ENCODE measurements at places on chromosomes 16 and 17. TPM values are rescaled to one million over a fixed set of nuclear protein-coding genes. Genes with fewer than 3 reads are reported as not detected.

- H3K27ac ChIP-seq = no peak overlapping the region
- H3K27me3 ChIP-seq = peaks cover 4% of the 10 kb centered on the region
- no peak for DNase-seq
- no peak overlapping the region for H3K4me3 ChIP-seq
Measured at GRCh38 chr16:50023641-50024040, 1.4 kb upstream of the CNEP1R1 start.

The NME1 gene
- 261 TPM for total RNA-seq

GRCh38 chr17:41635121-41636097, 11.0 kb upstream of the KRT17 start:
- peaks cover 3% of the 10 kb centered on the region for H3K4me1 ChIP-seq
- H3K27ac ChIP-seq = no peak overlapping the region
- H3K36me3 ChIP-seq = no peaks in the 10 kb centered on the region

DNA sequence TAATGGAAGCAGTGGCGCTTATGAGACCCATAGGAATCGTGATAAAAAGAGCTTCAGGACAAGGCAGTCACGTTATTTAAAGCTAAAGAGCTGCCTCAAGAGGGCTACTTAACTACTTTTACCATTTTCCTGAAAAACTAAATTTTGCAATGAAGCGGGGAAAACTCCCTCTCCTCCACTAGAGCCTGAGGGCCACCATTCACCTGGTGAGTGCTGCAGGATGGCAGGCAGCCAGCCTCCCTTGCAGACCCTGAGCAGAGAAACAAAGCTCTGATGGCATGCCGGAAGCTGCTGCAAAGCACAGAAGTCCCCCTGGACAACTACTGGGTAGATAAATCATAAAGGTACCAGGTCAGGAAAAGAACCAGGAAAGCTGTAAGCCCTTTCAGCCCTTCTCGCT, 8.4 kb downstream of the AKTIP start:
- no peaks in the 10 kb centered on the region for H3K27me3 ChIP-seq
- H3K4me1 ChIP-seq = no peaks in the 10 kb centered on the region
- no peak for DNase-seq

The TBC1D3 gene
- total RNA-seq = not detected

DNA sequence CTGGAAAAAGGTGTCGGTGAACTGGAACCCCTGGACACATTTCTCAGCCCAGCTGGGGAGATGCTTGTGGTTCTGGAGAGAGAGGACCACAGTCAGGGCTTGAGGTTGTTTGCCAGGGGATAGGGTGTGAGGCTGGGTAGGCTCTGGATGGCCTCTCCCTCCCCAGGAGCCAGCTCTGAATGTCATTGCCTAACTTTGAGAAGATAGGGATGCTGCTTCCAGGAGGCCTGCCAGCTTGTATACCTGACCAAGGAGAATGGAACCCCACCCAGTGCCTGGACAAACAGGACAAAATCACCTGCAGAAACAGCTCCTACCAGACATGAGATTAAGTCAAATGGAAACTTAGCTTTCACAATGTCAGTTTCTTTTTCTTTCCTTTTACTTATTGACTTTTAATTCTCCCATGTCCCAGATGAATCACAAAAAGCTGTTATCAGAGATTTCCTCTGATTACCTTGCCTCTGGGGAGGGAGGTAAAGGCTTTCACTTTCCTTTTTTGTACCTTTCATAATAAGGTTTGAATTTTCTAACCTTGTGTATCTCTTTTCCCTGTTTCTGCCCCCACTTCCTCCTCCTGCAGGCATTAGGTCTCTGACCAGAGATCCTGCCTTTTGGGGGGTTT, 29.8 kb upstream of the PLLP start:
- H3K4me3 ChIP-seq = no peak overlapping the region
- H3K36me3 ChIP-seq = no peaks in the 10 kb centered on the region
- H3K4me1 ChIP-seq = peaks cover 7% of the 10 kb centered on the region
- DNase-seq = no peak
- H3K27me3 ChIP-seq = peaks cover 31% of the 10 kb centered on the region

GRCh38 chr17:33789658-33790057, 465.4 kb upstream of the CCL2 start:
- no peaks in the 10 kb centered on the region for H3K27me3 ChIP-seq
- H3K4me3 ChIP-seq = no peak overlapping the region
- H3K27ac ChIP-seq = no peak overlapping the region
- H3K36me3 ChIP-seq = no peaks in the 10 kb centered on the region

DNA sequence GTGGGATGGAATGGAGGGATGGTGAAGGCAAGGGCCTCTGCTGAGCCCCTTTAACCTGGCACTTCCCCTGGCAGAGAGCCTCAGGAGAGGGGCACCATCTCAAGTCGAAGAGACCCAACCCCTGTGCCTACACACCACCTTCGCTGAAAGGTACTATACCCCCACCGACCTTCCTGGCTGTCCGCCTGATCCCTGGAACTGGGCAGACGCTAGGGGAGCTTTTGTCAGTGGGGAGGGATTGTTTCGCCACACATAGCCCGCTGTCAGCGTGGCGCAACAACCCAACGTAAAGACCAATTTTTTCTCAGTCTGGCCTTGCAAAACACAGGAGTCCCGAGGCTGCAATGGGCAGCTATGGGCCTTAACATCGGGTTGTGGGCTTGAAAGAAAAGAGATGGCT, 3.1 kb downstream of the PPP1R1B start:
- no peak overlapping the region for H3K27ac ChIP-seq
- H3K4me3 ChIP-seq = no peak overlapping the region
- H3K4me1 ChIP-seq = peaks cover 5% of the 10 kb centered on the region
- DNase-seq = no peak

The NEUROD2 gene
- total RNA-seq = not detected

The SKAP1 gene
- total RNA-seq = not detected

The SLC7A6 gene
- 25.0 TPM for total RNA-seq

The CHST4 gene
- under 0.01 TPM for total RNA-seq

- H3K4me3 ChIP-seq = no peak overlapping the region
- no peak for DNase-seq
- H3K27me3 ChIP-seq = no peaks in the 10 kb centered on the region
- no peaks in the 10 kb centered on the region for H3K36me3 ChIP-seq
Measured at GRCh38 chr16:82636485-82636884, 9.7 kb downstream of the CDH13 start.

The CX3CL1 gene
- total RNA-seq = under 0.01 TPM

- peaks cover 32% of the 10 kb centered on the region for H3K4me1 ChIP-seq
- no peaks in the 10 kb centered on the region for H3K36me3 ChIP-seq
- no peak overlapping the region for H3K4me3 ChIP-seq
Measured at GRCh38 chr16:57624044-57624688, 4.3 kb upstream of the ADGRG1 start.

GRCh38 chr17:73823684-73824083, 179.4 kb upstream of the SDK2 start:
- DNase-seq = no peak
- no peaks in the 10 kb centered on the region for H3K27me3 ChIP-seq
- no peaks in the 10 kb centered on the region for H3K4me1 ChIP-seq
- no peaks in the 10 kb centered on the region for H3K36me3 ChIP-seq
- no peak overlapping the region for H3K27ac ChIP-seq

GRCh38 chr16:87652799-87653198, 50.5 kb downstream of the JPH3 start:
- no peak overlapping the region for H3K4me3 ChIP-seq
- DNase-seq = no peak
- no peak overlapping the region for H3K27ac ChIP-seq
- H3K36me3 ChIP-seq = no peaks in the 10 kb centered on the region

The KCNJ12 gene
- under 0.01 TPM for total RNA-seq

GRCh38 chr17:41629826-41630670, 5.7 kb upstream of the KRT17 start:
- no peak for DNase-seq
- no peaks in the 10 kb centered on the region for H3K36me3 ChIP-seq
- no peak overlapping the region for H3K27ac ChIP-seq
- peaks cover 17% of the 10 kb centered on the region for H3K27me3 ChIP-seq
- H3K4me3 ChIP-seq = no peak overlapping the region

DNA sequence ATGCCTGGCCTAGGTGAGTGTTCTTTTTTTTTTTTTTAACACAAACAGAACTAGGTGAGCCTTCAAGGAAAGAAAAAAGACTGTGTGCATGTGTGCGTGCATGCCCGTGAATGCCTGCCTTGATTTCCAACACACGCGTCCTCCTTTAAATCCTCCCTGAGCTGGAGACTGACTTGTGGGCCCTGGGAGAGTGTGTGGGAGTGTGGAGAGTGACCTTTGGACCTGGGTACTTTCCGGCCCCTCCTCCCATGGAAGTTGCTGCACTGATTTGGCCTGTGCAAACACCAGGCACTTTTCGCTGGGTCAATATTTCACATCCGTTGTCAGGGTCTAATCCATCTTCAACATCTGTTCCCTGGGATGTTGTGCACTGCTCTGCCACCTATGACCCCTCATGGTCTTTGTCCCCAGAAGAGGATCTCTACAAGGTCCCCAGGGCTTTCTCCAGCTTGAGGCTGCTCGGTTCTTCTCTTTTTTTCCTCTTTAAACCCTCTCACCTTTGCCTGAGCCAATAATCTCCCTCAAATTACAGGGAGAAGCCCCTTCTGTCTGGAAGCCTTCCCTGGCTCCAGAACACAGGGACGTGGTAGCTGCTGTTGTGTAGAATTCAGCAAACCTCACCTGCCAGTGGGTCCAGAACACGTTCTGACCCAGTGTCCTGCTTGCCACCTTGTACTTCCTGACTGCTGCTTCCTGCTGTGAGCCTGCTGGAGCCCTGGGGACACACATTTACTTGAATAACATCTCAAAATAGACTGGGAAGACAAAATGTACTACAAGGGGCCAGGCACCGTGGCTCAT, 20.8 kb upstream of the ATP5MC1 start:
- H3K27ac ChIP-seq = no peak overlapping the region
- no peaks in the 10 kb centered on the region for H3K4me1 ChIP-seq
- no peak overlapping the region for H3K4me3 ChIP-seq

DNA sequence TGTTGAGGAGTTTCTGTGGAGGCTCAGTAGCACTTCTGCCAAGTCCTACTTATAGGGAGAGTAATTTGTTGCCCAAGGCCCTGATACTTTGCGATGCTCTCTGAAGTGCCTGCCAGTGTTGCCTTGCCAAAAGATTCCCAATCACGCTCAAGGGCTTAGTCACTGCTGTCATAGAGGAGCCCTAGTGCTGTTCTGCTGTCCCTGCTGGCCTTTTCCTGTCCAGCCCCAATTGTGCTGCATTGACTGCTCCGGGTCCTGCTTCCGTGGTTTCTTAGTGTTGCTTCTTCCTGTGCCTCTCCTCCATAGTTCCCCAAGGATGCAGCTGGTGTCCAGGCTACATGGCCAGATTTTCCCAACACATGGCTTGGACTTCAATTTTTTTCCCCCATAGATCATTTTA, 13.9 kb downstream of the NUP93 start:
- H3K36me3 ChIP-seq = no peaks in the 10 kb centered on the region
- peaks cover 27% of the 10 kb centered on the region for H3K4me1 ChIP-seq
- DNase-seq = peak; percentile 49
- H3K27me3 ChIP-seq = no peaks in the 10 kb centered on the region
- no peak overlapping the region for H3K4me3 ChIP-seq

- peak overlapping the region; percentile 40 for H3K4me3 ChIP-seq
- peak; percentile 61 for DNase-seq
- no peaks in the 10 kb centered on the region for H3K27me3 ChIP-seq
- no peaks in the 10 kb centered on the region for H3K36me3 ChIP-seq
Measured at GRCh38 chr17:41666708-41667279, 21.9 kb upstream of the EIF1 start.

DNA sequence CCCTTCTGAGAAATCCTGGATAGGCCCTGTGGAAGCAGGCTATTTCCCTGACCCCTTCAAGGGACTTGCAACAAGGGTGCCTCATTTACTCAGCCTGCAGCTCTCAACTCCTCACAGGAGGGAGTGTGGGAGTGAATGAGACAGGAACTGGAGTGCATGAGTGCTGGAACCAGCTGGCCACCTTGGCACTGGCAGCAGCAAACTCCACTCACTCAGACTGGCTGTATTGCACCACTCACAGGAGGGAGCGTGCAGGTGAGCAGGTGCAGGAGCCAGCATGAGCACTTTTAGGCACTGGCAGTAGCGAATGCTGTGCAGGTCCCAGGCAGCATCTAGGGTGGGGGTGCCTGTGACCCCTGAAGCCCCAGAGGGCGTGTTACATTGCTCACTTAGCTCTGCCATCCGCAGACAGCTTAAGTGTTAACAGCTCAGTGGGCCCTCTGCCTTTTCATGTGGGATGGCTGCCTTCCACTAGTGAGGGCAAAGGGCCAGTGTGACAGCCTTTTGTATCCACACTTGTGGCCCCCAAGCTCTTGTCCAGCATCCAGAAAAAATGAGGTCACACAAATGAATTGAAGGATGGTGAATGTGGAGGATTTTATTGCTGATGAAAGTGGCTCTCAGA, 11.0 kb upstream of the ZNHIT3 start:
- no peak overlapping the region for H3K4me3 ChIP-seq
- H3K27ac ChIP-seq = no peak overlapping the region
- H3K27me3 ChIP-seq = peaks cover 3% of the 10 kb centered on the region
- no peak for DNase-seq
- H3K36me3 ChIP-seq = no peaks in the 10 kb centered on the region

GRCh38 chr17:32586666-32587065, 99.9 kb downstream of the CDK5R1 start:
- H3K4me1 ChIP-seq = no peaks in the 10 kb centered on the region
- DNase-seq = no peak
- H3K36me3 ChIP-seq = no peaks in the 10 kb centered on the region

DNA sequence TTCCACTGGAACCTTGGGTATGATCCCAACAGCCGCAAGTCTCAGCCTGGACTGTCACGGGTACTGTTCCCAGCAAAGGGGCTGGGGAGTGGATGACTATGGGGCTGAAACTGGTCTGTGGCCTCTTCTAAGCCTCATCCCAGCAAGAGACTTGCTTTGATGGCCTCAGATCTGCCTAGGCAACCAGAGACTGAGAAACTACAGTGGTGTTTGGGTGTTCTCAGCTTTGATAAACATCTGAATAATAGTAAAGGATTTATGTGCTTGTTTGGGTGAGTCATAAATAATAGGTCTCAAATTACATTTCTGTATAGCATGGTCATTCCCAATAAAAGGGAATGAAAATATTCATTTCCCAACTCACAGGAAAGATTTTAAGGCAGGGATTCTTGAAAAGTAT, 30.2 kb upstream of the ULK2 start:
- peaks cover 19% of the 10 kb centered on the region for H3K4me1 ChIP-seq
- H3K4me3 ChIP-seq = no peak overlapping the region
- peak overlapping the region; percentile 91 for H3K27ac ChIP-seq
- H3K27me3 ChIP-seq = no peaks in the 10 kb centered on the region

DNA sequence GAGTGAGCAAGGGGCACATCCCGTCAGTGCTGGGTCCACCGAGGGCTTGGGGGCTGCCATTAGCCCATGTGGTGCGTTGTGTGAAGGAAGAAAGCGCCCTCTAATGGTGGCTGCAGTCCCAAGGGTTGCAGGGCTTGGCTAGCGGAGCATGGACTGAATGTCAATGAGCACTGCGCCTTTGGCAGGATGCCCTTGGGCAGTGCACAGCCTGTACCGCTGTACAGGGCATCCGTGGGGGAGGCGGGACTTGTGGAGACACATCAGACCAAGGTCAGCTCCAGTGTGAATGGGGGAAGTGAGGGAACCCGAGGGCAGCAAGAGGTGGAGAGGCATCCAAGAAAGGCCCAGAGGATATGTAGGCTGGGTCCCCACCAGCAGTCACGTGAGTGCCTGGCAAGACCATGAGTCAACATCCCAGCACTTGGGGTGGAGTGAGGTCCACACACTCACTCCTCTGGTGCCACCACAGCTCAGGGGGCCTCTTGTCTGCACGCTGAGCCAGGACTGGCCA, 75.5 kb upstream of the MED9 start:
- peaks cover 11% of the 10 kb centered on the region for H3K4me1 ChIP-seq
- H3K36me3 ChIP-seq = no peaks in the 10 kb centered on the region

Data from IMR-90 (cell line).